Bronchial smooth muscle cell (primary cell): ENCODE measurements at places on chromosomes 4 and X. TPM values are rescaled to one million over a fixed set of nuclear protein-coding genes. Genes with fewer than 3 reads are reported as not detected.

Gene CCKAR
- 6.0 and 45.9 TPM in 2 replicates for total RNA-seq

Gene RPS6KA6
- 2.0 and 3.9 TPM in 2 replicates for total RNA-seq

Gene TCEANC
- 2.5 and 6.0 TPM in 2 replicates for total RNA-seq

Gene VAMP7
- total RNA-seq: 23.4 and 30.9 TPM in 2 replicates

Gene VEGFC
- total RNA-seq: 13.4 and 20.4 TPM in 2 replicates

Gene AWAT2
- total RNA-seq: not detected in 2 replicates

Gene SULT1B1
- 0.32 TPM in 1 of 2 replicates, not detected in the other for total RNA-seq

Gene GPR119
- total RNA-seq: not detected in 2 replicates

Gene STX18
- 20.8 and 29.5 TPM in 2 replicates for total RNA-seq

Gene SMIM10L2A
- total RNA-seq: 0.17 and 1.7 TPM in 2 replicates

Gene F8A3
- total RNA-seq: 0.26 and 0.79 TPM in 2 replicates

Gene KLF8
- 1.2 and 2.4 TPM in 2 replicates for total RNA-seq

Gene AFM
- total RNA-seq: not detected in 2 replicates

Gene CCNA2
- 0.94 and 6.9 TPM in 2 replicates for total RNA-seq

Gene DNAAF6
- total RNA-seq: not detected in 2 replicates

Gene SCRG1
- under 0.01 and 0.09 TPM in 2 replicates for total RNA-seq

Gene CDKL2
- total RNA-seq: 1.2 and 1.3 TPM in 2 replicates

Gene SLC7A11
- total RNA-seq: 37.5 and 75.0 TPM in 2 replicates

Gene EDA
- total RNA-seq: under 0.01 and 0.09 TPM in 2 replicates

Gene ATP1B4
- total RNA-seq: not detected in 2 replicates

Gene NXF2B
- total RNA-seq: not detected in 2 replicates

Gene CSAG2
- total RNA-seq: not detected in 2 replicates

Gene SOX3
- not detected in 2 replicates for total RNA-seq

Gene MAMLD1
- 0.17 and 0.32 TPM in 2 replicates for total RNA-seq

Gene ADRA2C
- 0.09 and 0.16 TPM in 2 replicates for total RNA-seq

Gene TBC1D19
- total RNA-seq: 29.7 and 60.7 TPM in 2 replicates

Gene TLR3
- total RNA-seq: 1.1 and 1.8 TPM in 2 replicates

Gene P2RY10
- 0.34 TPM in 1 of 2 replicates, not detected in the other for total RNA-seq

Gene OFD1
- total RNA-seq: 8.3 and 12.3 TPM in 2 replicates

Gene IL2RG
- not detected in 2 replicates for total RNA-seq

Gene MAGEA8
- total RNA-seq: not detected in 2 replicates

Gene GPRASP3
- 9.1 and 9.8 TPM in 2 replicates for total RNA-seq

Gene SLC9A6
- total RNA-seq: 14.5 and 19.1 TPM in 2 replicates

Gene POU4F2
- total RNA-seq: not detected in 2 replicates

Gene DIPK2B
- not detected in 2 replicates for total RNA-seq

Gene TMSB15A
- total RNA-seq: 0.43 and 2.0 TPM in 2 replicates

Gene KCNE5
- total RNA-seq: 0.32 and 0.34 TPM in 2 replicates

Gene PAGE4
- total RNA-seq: not detected in 2 replicates

Gene TLR8
- total RNA-seq: not detected in 2 replicates

Gene F8A2
- not detected in 2 replicates for total RNA-seq

Gene NMU
- total RNA-seq: not detected in 2 replicates

Gene NUDT11
- total RNA-seq: 9.6 and 10.4 TPM in 2 replicates

Gene NDST4
- total RNA-seq: not detected in 2 replicates

Gene GABRG1
- not detected in 2 replicates for total RNA-seq

Gene HS3ST1
- under 0.01 TPM in 1 of 2 replicates, not detected in the other for total RNA-seq

Gene FAM133A
- under 0.01 TPM in 1 of 2 replicates, not detected in the other for total RNA-seq
